ENCODE measurements at places on chromosomes 6 and 20.

DNA sequence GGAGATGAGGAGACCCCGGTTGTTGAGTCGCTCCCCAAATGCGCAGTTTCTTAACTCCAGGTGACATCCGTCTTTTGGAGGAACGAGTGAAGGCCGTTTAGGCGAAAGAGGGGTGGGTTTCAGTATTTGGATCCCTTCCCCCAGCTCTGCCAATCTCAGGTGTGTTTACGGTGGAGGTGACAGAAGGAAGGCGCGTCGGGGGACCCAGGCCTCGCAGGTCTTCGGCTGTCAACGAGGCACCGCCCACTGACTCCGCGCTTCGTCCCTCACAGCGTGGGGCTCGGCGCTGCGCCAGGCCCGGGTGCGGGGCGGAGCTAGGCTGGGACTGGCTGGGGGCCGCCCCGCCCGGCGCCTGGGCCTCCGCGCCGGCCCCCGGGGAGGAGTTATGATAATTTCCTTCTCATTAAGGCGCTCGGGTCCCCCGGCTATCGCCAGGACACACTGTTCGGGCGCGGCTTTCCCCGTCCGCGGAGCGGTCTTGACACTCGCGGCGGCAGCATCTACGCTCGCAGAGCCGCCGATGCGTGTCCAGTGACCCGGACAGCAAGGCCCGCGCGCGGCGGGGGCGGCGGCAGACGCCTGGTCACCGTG is at the start of gene TFAP2C:
TFAP2C (plus strand) TSS at position 434 of the 591 bp plus-strand sequence. CDS start 239 bp downstream, outside the sequence.
- DNase-seq, result no peak

GRCh38 chr6:138242987-138243592 is 24.8 kb upstream of the PBOV1 start:
- DNase-seq, result no peak

DNA sequence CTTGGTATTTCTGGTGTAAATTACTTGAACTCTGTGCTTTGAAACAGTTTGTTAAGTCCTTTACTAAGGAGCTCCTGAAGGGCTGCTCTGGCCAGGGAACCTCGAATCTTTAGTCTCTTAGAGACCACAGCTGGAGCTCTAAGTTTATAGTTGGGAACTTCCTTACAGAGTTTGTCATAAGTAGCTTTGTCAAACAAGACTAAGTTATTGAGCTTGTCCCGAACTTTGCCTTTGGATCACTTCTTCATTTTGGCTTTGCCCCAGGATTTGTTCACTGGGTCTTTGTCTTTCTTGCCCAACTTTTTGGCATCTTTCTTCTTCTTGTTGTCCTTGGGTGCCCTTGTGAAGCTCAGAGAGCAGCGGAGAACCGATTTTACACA is 64.8 kb downstream of the FAM50B start:
- DNase-seq, result no peak

DNA sequence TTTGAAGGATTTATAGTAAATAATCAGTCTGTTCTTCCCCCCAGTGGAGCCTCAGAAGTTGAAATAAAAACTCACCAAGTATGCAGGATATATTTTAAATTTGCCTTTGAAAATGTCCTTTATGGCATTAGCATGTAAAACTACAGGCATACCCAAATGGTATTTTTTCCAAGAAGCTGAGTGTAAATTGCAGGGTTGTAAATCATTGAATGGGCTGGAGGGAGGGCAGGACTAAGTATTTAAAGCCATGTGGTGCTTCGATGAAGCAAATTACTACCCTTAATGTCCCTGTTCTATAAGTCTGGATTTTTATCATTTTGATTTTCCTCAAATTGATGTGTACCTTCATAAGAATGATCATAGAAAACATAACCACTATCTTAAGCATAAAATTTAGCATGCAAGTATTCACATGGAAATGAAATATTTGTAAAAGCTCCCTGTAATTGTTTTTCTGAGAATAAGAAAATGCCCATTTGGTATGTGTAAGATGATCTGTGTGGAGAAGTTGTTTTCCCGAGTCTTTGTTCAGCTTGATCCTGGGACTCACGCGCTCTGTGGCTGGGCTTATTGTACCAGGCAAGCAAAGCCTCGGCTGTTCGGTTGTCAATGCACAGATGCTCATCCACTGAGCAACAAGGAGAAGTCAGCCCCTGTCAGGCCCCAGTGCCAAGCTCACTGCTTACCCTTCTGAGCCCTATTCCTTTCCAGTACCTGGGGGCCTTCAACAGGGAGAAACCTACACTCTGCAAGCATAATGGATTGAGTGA is 66.7 kb downstream of the CD164 start:
- no peak for DNase-seq

DNA sequence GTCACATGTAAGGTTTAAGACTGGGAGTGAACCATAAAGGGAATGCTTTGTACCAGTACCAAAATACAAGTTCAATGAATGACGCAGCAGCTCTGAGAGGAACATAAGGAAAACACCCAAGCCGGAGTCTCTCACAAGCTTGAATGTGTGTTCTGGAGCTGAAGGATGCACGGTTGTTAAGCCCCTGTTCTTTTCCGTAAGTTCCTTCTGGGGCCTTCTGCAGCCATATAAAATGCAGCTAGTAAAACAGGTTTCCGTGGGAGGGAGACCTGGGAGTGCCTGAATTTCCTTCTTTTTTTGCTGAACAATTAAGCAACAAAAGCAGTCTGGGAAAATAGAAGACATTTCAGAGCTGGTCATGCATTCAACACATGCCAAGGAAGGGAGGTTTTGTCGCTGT is 73.2 kb upstream of the JAG1 start:
- DNase-seq, result no peak

- no peak for DNase-seq
Observed at GRCh38 chr6:43806043-43806757, 36.2 kb downstream of the VEGFA start.

GRCh38 chr6:36120539-36120938 is 9.8 kb upstream of the MAPK13 start:
- no peak for DNase-seq

- DNase-seq, result no peak
Observed at GRCh38 chr6:41327177-41327576, 8.2 kb upstream of the NCR2 start.

GRCh38 chr6:48071833-48072232 is 39.2 kb downstream of the PTCHD4 start:
- no peak for DNase-seq

DNA sequence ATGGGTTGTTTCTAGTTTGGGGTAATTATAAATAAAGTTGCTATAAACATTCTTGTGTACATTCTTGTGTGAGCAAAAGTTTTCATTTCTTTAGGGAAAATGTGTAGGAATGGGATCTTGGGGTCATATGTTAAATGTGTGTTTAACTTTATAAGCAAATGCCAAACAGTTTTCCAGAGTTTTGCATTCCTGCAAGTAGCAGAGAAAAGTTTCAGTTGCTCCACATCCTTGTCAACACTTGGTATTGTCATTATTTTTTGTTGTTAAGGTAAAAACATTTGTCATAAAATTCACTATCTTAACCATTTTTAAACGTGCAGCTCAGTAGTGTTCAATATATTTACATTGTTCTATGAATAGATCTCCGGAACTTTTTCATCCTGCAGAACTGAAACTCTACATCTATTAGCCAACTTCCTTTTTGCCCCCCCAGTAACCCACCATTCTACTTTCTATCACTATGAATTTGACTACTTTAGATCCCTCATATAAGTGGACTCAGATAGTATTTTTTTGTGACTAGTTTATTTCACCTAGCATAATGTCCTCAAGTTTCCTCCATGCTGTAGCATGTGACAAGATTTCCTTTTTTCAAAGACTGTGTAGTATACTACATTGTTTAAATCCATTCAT is 48.4 kb downstream of the PHACTR2 start:
- no peak for DNase-seq

- DNase-seq, result no peak
Observed at GRCh38 chr6:154361476-154361875, 4.9 kb upstream of the IPCEF1 start.

DNA sequence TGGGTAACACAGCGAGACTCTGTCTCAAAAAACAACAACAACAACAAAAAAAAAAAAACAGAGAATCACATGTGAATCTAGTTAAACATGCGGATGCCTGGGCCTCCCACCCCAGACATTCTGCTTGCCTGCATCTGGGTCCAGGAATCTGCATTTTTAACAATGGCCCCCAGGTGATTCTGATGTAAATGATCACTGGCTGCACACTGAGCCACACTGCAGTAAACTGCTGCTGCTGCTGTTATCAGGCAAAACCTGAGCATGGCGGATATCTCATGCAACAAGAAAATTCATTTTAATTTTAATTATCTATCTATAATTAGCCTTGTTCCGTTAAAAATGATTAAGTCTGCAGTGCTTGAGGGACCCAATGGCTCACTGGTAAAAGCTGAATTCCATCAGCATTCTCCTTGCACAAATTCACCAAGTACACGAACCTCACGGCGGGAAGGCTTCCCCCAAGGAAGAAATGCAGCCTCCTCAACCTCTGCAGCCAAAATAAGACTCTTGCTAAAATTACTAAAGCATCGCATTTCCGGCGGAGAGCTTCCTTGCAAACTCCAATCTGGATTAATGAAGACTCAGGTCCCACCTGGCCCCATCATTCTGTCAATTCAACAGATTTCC is 81.6 kb upstream of the SNX9 start:
- no peak for DNase-seq

DNA sequence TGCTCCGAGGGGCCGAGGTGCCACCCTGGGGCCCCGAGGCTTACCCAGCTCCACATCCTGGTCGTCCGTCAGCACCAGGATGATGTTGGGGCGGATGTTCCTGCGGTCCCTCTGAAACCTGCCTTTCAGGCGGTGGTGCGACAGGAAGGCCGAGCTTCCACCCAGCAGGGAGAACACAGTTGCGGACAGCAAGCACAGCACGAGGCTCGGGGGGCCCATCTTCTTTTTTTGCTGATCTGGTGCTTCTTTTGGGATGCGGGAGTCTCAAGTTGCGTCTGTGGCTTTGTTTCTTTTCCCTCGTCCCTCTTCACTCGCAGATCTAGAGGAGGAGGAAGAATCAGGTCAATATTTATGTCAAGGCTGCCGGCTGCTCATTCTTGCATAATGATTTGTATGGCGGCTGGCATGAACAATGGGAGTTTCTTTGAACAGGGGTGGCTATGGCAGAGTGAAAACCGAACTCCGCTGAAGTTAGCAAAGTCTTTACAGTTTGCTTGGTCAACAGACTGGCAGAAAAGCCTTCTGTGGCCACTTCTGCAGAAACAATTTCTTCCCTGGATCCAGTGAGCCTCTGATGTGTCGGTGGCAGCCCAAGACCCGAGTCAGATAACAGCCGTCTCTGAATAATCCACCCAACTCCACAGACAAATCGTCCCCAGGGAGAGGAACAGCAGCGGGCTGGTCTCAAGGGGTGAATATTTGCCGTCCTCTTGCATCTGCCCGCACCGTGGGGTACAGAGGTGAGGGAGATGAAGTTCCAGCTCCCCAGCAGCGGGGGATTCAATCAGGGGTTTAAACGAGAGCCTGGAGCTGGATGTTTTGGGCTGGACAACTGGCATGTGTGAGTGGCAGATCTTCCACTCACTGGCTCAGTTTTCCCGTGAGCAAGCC is 27.9 kb downstream of the SULF2 start:
- no peak for DNase-seq

DNA sequence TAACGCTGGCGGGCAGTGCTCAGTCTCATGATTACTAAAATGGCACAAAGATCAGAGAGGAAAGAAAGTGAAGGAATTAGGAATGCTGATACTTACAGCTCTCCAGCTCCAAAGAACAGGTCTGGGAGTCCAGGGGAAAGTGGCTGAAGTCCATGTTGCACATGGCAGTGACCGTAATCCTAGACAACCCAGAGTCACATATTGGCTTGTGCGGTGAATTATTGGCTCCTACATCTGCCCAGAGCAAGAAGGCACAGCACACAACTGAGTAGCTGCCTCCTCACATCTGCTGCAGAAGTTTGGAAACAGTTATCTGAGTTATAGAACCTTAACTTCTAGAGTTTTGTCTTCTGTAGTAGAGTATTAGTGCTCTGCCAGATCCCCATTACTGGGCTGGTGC is 47.2 kb downstream of the GABRR2 start:
- DNase-seq, result no peak

GRCh38 chr20:62374331-62375152 is 7.4 kb upstream of the LAMA5 start:
- no peak for DNase-seq

DNA sequence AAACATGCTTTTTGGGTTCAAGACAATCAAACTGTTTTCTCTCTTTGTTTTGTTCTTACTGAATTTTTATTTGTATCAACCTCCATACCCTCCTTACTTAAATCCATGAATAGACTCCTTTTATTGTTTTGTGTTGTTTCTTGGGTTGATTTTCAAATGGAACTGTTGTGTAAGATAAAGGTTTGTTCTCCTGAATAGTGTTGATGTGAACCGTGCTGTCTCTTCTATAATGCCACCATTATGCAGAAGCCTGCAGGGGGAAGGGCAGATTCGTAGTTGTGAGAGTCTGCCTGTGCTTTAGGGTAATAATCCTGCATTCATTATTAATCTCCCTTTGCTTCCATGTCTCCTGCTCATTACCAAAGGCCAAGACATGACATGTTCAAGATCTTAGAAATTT is 105.9 kb downstream of the CDKAL1 start:
- no peak for DNase-seq

GRCh38 chr6:152268846-152269442 is 368.2 kb downstream of the SYNE1 start:
- DNase-seq, result no peak

DNA sequence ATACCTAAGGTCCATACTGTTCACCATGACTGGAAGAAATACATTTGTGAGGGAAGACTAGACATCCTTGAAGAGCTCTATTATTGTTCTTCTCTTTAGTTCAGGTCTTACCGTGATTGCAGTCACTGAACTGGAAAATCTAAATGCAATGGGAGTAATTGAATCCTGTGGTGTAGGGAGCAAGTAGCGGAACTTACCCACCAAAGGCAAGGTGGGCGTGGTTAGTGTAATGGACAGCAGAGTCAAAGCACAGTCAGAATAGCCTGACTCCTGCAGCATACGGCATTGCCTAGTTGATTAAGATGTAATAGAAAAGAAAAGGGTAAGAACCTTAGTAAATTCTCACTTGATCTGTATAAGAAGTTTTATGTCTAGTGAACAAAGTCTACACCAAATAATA is 679.7 kb upstream of the EPHA7 start:
- no peak for DNase-seq

GRCh38 chr6:6798448-6798860 is 209.9 kb downstream of the LY86 start:
- DNase-seq, result no peak

DNA sequence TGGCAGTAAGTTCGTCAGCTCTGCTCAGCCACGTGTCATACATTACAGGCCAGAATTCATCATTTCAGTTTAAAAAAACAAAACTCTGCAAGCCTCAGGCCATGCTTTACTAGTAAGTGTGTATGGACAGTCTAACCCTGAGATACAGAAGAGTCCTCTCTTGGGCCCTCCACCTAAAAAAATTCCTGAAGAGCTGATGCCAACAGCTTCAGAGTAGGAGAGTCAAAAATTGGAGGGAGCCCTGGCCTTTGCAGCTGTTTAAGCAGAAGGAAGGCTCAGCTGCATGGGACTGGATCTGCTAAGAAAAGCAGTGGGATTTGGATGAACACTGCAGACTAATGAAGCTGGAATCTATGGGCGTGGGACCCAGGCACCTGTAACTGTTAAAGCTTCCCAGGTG is 47.2 kb upstream of the FAM8A1 start:
- DNase-seq, result no peak

GRCh38 chr6:122713138-122713537 is 66.4 kb upstream of the FABP7 start:
- no peak for DNase-seq
